Stimulated activated CD8-positive, alpha-beta memory T cell treated with anti-CD3 and anti-CD28 coated beads, Interleukin-15, amount 100 ng/mL, for 1 hour (primary cell): ENCODE measurements at places on chromosomes 12 and 14.

GRCh38 chr14:39090548-39091111 lies 12.4 kb downstream of the SEC23A start:
- no peak for DNase-seq

DNA sequence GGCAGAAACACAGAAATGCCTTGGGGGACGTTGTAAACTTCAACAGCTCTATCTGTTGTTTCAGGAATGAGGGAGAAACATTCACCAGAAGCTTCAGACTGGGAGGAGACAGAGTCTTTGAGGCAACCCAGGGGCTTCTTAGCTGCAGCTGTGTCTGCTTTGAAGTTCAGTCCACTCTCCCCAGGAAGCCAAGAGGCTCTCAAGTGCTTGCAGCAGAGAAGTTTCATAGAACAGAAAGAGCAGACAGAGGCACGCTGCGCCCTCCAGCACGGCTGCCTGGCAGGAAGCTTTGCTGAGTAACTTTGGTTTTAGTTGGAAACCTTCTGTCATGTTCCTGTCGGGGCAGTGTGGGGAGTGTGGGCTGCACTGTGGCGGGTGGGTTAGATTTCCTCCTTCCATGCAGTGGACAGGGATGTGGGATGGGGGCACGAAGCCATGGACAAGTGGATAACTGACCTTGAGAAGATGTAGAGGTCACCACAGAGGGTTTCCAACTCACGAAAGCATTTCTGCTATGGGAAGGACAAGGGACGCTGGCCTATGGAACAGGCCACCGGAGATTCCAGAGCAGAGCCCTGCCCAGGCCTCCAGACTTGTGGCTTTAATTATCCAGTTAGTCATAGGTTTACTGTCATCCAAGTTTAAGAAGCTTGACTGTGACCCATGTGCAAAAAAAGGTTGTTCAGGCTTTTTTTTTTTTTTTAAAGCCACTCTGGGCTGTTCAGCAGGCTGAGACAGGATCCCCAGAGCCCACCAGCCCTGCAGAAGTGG lies 107.7 kb downstream of the ARF6 start:
- DNase-seq = peak; percentile 62

DNA sequence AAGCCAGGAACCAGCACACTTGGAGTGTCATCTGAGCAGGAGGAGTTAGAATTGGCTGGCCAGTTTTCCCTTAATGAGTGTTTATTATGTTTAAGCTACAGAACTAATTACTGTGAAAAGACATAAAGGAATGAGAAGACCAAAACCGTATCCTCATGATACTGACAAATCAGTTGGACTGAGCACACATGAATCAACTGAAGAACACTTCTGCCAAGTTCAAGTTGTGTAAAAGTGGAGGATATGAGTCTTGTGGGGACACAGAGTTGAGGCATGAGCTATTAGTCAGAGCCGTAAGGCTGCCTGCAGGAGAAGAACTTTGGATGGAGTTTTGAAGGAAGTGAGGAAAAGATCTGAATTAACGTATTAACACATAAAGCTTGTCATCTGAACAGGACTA lies 43.1 kb downstream of the HMGA2 start:
- DNase-seq = no peak

DNA sequence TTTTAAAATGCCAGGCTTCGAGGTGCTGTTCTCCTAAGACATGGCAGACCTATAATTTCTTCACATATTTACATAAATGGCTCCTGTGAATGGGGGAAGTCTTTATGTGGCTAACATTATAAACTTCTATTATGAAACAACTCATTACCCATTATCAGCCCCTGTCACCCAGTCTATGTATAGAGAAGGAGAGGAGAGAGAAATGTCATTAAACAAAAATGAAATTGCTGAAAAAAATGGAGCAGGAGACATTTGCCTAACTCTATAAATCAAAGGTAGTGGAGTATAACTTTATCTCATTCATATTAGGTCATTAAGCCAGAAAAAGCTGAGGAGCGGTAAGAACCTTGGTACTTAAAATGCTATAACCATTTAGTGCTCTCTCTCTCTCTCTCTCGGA lies 71.9 kb upstream of the KRR1 start:
- DNase-seq = no peak

- no peak for DNase-seq
Observed at GRCh38 chr14:69181491-69181890, 9.8 kb upstream of the EXD2 start.

DNA sequence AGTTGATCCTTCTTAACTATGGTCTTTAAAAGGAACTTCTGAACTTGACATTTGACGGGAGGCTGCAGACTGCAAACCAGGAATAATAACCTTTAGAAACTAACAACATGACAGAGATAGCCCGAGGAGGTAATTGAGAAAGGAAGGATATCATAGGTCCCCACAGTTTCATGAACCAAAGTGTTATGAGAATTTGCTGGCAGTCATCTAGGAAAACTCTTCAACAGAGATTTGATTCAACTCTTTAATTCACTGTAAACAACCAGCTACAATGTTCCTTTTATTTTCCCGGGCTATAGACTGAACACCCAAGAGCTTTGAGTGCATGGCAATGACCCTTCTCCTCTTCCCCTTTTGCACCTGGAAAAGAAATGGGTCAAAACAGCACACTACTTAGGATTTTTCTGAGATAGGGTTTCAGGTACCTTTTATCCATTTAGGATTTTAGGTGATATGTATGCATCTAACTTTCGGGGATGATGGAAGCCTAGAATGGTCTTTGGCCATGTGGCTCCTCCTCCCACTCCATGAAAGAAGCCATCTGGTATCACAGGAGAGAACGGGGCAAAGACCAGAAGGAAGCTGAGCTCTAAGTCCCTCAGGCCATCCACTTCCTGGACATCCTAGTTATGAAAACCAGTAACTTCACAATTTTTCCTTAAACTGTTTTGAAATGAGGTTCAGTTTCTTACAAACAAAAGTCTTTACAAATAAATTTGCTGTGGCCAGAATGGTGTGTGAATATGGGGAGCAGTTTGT lies 23.0 kb downstream of the GLT8D2 start:
- DNase-seq = no peak

DNA sequence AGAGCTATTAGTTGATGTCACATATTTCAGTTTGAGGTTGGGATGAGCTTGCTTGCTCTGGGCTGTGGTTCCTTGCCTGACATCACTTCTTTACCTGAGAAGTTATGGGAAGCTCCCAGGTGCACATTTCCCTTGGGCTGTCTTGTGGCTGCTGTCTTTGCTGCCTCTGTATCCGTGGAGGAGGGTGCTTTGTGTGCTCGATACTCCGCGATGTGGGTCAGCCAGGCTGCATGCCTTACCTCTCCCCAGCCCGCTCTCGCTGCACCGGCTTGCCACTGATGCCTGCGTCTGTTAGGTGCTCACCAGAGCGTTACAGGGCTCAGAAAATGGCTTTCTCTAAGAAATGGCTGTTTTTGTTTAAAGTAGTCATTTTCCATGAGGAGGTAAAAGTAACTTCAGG lies 19.6 kb downstream of the PELI2 start:
- DNase-seq = no peak

- no peak for DNase-seq
Observed at GRCh38 chr12:9731393-9731792, 1.5 kb downstream of the CLECL1 start.

- no peak for DNase-seq
Observed at GRCh38 chr12:40988824-40989223, 199.3 kb upstream of the PDZRN4 start.

- DNase-seq = no peak
Observed at GRCh38 chr14:28542040-28542439, 224.5 kb upstream of the FOXG1 start.

DNA sequence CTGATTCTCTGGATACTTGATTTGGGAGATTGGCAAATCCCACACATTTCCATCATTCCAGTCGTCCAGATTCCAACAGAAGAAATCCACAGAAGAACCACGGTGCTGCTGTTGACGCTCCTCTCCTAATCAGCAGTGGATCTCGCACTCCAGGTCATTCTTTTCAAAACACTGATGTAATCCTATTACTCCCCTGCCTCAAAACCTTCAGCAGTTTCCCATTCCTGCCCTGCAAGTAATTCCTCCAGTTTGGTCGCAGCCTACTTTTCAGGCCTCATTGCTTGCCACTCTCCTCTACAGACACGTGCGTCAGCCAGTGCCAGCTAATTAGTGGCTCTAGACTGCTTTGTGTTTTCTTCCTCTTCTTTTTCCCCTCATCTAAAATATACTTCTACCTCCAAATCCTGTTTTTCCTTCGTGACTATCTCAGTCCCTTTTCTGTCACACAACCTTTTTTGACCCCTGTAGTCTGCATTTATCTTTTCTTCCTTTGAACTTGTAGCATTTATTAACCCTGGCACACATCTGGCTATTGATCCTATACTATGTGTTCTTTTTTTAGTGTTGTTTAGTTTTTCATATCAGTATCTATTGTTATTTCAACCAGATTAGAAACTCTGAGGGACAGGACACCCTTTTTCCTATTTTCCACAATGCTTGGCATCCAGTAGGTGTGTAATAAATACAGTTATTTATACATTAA lies 36.8 kb downstream of the PRORP start:
- DNase-seq = no peak

GRCh38 chr14:23569443-23570151 lies 2.0 kb upstream of the AP1G2 start:
- DNase-seq = no peak

DNA sequence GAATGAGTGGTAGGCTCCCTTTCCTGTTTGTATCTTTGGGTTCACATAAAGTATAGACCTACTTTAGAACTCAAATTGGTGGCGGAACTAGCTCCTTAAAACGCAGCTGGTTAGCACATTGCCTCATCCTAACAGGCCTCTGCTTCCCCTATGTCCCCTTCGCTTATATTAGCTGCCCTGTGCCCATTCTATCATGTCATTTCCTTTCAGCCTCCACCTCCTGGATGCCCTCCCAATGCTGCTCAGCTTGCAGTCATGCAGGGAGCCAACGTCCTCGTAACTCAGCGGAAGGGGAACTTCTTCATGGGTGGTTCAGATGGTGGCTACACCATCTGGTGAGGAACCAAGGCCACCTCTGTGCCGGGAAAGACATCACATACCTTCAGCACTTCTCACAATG lies 3.5 kb downstream of the DAZAP2 start:
- no peak for DNase-seq

DNA sequence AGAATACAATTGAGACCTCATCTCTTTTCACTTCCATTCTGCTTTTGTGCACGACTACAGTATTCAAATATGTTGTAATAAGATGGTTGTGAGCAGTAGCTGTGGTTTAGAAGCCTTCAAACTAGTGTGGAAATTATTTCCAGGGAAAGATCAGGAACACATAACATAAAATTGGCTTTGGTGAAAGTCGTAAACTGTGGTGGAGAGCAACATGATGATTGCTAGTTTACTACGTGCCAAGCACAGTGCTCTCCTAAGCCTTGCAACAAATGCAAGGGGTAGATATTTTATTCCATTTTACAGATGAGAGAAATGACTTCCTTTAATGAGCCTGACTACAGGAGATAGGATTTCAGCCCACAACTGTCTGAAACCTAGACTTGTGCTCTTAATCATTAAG lies 172.4 kb upstream of the LMNTD1 start:
- no peak for DNase-seq

DNA sequence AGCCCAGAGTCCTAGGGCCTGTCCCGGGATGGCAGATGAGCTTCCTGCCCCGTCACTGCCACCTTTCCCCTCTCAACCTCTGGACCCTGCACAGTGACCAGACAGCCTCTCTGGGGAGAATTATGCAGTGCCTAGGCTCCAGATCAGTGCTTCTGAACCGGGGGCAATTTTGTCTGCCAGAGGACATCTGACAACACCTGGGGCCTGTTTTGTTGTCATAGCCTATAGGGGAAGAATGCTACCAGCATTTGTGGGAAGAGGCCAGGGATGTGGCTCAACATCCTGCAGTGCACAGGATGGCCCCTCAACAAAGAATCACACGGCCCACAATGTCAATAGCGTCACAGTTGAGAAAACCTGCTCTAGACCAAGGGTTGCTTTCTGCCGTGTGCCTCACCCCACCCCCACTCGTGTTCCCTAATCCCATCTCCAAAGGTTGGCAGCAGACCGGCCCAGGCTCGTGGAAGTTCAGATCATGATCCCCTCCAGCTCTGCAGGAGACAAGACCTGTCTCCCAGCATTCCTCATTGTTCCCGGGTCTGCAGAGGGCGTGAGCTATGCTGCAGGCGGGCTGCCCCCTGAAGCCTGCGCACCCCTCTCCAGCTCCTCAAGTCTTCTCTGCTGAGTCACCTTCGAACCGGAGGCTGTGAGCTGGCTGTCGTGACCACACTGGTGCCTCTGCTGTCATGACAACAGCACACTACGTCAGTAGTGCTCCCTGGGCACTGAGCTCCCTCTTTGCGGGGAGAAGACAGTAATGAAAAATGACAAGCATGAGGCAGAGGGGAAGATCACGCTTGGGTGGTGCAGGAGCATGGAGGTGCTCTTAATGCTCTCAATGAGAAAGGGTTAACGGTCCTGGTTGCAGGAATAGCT lies 2.0 kb upstream of the GAPDH start:
- DNase-seq = peak; percentile 62

DNA sequence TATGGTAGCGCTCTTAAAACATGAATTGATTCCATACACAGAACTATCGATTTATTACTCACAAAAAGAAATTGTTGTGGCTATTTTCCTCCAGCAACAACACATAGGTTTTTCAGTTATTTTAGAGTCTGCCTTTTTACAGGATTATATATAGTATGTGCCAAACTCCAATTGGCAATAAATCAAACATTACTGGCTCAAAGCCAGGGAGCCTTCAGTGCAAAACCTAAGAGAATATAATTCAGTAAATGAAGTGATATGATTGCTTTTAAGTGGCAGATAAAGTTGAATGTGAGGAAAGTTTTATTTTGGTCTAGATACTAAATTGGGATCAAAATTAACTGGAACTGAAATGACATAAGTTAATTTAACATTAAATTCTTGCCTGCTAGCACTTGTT lies 234.8 kb downstream of the PIK3C2G start:
- DNase-seq = no peak

- DNase-seq = no peak
Observed at GRCh38 chr14:26379951-26380350, 217.9 kb downstream of the NOVA1 start.

GRCh38 chr12:87317302-87317701 lies 711.9 kb downstream of the C12orf50 start:
- no peak for DNase-seq

GRCh38 chr12:63098851-63099250 lies 52.1 kb downstream of the AVPR1A start:
- no peak for DNase-seq

- no peak for DNase-seq
Observed at GRCh38 chr12:10331642-10332239, 24.1 kb downstream of the KLRD1 start.

DNA sequence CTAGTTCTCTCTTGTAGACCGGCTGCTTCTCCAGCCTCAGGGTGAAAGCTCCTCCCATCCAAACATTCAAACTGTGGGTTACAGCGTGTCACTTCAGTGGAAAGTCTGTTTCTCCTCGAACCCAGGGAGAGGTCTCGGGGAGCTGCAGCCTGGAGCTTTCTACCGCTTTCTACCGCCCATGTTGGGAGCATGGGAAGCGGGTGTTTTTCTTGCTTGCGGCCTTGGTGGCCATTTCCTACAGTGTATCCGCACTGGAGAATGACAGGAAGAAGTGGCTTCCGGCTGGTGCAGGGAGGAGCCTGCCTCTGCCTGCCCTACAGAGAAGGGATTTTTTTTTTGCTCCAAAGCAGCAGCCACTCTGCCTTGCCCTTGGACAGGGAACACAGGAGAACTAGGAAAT lies 21.2 kb downstream of the ZFP36L1 start:
- no peak for DNase-seq

- DNase-seq = no peak
Observed at GRCh38 chr14:55353686-55354467, 57.8 kb downstream of the ATG14 start.
